ENCODE measurements at places on chromosomes 13 and 19. TPM values are rescaled to one million over a fixed set of nuclear protein-coding genes. Genes with fewer than 3 reads are reported as not detected.

CYP4F8 gene
- not detected for total RNA-seq

SIGLECL1 gene
- not detected for total RNA-seq

MISP gene
- not detected for total RNA-seq

ZNF30 gene
- total RNA-seq, result 2.7 TPM

HS6ST3 gene
- not detected for total RNA-seq

ZNF224 gene
- 32.6 TPM for total RNA-seq

ZNF69 gene
- 1.2 TPM for total RNA-seq

ETV2 gene
- total RNA-seq, result 1.2 TPM

TRAPPC2B gene
- 9.8 TPM for total RNA-seq

RASGRP4 gene
- total RNA-seq, result 1.6 TPM

KLF1 gene
- 0.45 TPM for total RNA-seq

CNN2 gene
- total RNA-seq, result 295 TPM

SPART gene
- total RNA-seq, result 8.4 TPM

ZNF134 gene
- total RNA-seq, result 19.0 TPM

TBXA2R gene
- total RNA-seq, result 0.26 TPM

PRX gene
- total RNA-seq, result 1.1 TPM

TPM4 gene
- total RNA-seq, result 491 TPM

ZNF439 gene
- 6.2 TPM for total RNA-seq

ZNF575 gene
- 2.9 TPM for total RNA-seq

KISS1R gene
- total RNA-seq, result 0.66 TPM

UCHL3 gene
- 31.1 TPM for total RNA-seq

MAMSTR gene
- 1.1 TPM for total RNA-seq

CEACAM4 gene
- total RNA-seq, result not detected

All from activated CD8-positive, alpha-beta memory T cell treated with anti-CD3 and anti-CD28 coated beads, Interleukin-2, amount 10 ng/mL, durations not matched to agents 7 days and 5 days (primary cell).